ENCODE measurements at places on chromosomes 2 and 18. TPM values are rescaled to one million over a fixed set of nuclear protein-coding genes. Genes with fewer than 3 reads are reported as not detected.

NPPC gene
- 16.1 TPM for total RNA-seq

CRYGC gene
- not detected for total RNA-seq

POTEI gene
- total RNA-seq = not detected

CAPN14 gene
- total RNA-seq = 0.35 TPM

BARD1 gene
- total RNA-seq = 8.4 TPM

LIPG gene
- total RNA-seq = not detected

RAD51AP2 gene
- total RNA-seq = 0.11 TPM

VRK2 gene
- 29.4 TPM for total RNA-seq

DSC2 gene
- 26.0 TPM for total RNA-seq

DNA sequence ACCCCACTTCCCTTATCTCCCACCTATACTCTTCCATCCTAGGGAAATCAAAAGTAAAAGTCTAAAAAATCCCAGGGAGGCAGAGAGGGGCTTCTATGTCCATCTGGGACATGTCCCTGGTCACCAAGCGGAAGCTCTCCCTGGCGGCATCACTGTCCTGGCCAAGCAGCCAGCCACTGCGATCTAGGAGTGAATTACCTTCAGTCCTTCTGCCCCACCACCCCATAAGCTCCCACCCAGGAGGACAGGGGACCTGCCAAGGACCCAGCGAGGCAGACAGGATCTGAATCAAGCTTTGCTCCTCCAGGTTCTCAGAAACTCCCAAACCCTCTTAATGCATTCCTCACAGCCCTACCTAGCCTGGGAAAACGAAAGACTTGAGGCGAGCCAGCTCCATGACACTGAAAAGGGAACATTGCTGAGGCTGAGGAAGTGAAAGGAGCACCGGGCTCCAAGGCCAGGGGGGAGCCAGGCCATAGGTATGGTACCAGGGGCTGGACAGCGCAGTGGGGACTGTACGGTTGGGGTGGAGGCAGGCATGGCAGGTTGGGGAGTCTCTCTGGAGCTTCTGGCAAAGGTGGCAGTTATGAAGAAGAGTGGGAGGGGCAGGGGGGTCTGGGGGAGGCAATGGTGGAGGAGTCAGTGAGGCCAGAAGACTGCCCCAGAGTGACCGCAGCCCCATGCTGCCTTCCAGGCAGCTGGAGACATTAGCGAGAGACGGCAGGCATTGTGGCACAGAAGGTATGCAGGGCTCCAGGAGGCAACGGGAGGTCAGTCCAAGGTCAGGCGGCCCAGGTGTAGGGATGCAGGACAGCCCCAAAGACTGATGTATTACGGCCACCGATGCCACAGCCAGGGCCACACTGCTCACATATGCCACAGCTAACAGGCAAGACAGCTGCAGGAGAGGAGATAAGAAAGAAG is 2.7 kb upstream of the SLC23A3 start:
- no peak for DNase-seq

GRCh38 chr18:23277399-23277798 is 142.1 kb downstream of the CABLES1 start:
- DNase-seq = no peak

DNA sequence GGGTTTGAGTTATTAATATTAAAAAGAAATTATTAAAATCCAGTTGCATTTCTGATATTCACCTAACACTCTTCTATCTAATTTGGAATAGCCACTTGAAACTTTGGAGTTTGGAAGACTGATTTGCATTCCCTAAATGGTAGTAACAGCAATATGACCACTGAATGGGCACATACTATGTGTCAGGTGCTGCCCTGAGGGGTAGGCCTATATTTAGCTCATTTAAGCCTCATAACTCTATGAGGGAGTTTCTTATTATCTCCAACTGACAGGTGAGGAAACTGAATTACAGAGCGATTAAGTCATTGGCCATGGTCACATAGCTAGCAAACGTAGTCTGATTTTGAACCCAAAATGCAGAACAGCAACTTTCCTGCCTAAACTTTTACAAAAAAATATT is 77.3 kb downstream of the VWA3B start:
- no peak for DNase-seq

DNA sequence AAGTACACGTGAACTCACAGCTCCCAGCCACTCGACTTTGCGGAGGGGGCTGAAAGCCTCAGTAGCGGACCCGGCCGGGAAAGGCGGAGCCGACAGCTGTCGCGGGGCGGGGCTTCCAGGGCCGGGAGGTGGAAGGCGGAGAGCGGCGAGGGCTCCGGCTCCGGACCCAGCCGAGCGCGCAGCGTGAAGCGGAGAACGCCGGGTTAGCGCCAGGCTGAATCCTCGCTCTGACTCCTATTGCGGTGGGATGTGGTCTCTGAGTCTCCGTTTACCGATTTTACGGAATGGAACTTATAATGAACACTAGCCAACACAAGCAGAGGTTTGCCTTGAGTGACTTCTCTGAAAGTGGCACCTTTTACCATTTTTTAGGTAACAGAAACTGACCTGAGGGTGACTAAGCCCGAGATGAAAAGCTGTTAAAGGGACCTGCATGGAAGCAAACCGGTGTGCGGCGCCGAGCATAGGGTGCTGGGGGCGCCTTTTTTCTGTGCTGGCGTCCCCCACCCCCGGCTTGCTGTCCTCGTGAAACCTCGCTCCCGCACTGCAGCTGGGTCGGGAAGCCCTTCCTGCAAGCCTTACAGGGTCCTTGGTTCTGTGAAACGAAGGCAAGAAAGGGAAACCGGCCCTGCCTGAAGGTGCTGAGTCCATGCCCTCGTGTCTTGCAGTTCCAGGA is 72.9 kb downstream of the EN1 start:
- no peak for DNase-seq

DNA sequence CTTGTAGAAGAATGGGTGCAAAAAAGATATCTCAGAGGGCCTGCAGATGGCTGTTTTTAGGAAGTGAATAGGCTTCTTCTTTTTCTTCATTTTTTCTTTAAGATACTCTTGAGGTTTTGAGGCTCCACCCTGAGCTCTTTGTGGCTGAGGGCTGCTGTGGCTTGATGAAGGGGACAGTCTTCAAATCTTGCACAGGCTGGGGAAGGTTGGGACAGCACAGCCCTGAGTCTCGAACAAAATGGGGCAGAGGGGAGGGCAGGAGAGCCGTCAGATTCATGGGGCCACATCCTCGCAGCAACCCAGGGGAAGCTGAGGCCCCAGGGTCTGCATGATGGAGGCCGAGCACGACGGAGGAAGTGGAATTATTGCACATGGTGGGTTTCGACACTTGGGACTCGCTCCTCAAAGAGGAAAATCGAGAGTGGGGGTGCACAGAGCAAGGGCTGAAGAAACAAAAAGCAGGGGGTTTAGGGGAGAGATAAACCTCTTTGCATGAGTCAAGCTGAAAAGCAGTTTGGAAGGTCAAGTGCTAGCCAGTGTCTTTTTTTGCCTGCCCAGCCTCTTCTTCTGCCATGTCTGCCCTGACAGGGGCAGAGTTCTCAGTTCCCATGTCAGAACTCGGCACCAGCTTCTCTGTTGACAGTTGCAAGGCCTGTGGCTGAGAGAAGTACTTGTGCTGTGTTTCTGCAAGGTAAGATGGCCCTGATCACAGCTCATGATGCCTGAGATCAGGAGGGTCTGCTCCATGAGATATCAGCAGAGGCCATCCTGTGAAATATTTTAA is 19.5 kb downstream of the INPP4A start:
- DNase-seq = no peak

- DNase-seq = no peak
These were observed 67.1 kb upstream of the MAP4K4 start for GRCh38 chr2:101630224-101630949.

DNA sequence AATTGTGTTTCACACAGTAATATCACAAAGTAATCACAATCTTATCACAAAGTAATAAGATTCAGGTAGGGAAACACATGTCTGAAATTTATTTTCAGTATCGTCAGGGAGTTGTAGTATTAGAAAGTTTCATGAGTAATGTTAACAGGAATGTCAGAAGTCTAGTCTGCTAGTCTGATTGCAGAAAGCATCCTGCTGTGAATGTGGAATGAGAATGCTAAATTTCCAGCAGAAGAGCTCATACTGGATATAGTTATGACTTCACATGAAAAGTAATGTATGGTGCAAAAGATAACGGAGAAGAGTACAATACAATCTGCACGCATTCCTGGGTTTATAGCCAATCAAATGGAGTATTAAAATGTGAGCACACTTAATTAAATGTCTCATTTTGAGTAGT is 494.7 kb upstream of the SETBP1 start:
- no peak for DNase-seq

DNA sequence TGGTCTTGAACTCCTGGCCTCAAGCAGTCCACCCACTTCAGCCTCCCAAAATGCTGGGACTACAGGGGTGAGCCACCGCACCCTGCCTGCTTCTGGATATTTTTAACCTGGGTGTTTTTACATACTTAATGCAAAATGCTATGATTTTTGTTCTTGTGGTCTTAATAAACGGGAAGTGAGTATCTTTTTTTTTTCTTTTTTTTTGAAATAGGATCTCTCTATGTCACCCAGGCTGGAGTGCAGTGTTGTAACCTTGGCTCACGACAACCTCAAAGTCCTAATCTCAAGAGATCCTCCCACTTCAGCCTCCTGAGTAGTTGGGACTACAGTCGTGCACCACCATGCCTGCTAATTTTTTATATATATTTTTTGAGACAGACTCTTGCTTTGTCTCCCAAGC is 19.2 kb upstream of the ASXL2 start:
- DNase-seq = no peak

- no peak for DNase-seq
These were observed 117.4 kb upstream of the CWC22 start for GRCh38 chr2:180124273-180125139.

GRCh38 chr2:33777786-33778185 is 178.7 kb upstream of the FAM98A start:
- DNase-seq = no peak

DNA sequence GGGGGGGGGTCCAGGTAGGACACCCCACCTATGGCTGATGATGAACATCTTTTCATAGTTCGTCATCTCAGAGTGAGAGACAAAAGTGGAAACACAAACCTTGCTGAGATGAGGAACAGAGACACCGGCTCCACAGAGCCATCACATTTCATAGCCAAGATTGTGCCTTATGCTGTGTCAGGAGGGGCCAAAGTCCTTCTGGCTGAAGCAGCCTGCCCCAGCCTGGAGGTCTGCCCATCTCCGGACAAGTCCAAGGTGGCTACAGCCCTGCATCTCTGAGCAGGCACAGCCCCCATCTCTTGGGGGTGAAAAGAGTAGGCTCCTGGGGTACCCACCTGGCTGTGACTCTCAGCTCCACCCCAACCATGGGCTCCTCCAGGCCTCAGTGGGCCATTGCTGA is 70.3 kb downstream of the ZBTB7C start:
- DNase-seq = no peak

DNA sequence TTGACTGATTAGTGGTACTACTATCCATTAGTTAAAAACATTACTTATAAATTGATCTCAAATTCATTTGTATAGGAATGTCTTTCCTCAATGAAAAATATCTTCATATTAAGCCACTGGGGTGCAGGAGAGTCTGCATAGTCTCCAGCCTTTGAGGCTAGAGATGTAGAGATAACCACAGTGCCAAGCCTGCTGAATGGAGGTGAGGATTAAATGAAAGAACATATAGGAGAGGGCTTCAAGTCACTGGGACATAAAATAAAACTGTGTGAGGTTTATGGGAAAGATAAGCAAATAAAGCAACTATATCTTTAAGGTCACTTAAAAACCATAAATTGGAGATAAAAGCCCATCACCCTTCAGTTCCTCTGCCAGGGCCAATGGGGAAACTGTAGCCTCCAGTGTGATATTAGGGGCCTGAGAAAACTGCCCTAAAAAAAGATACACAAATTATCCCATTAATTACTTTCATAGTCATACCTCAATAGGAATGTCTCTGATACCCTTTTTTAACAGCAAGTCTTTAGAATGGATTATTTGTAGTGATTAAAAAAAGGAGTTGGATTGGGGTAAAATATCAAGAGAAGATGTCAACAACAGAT is 27.6 kb downstream of the GALNT3 start:
- no peak for DNase-seq

- no peak for DNase-seq
These were observed 241.6 kb downstream of the NEDD4L start for GRCh38 chr18:58285449-58286130.

DNA sequence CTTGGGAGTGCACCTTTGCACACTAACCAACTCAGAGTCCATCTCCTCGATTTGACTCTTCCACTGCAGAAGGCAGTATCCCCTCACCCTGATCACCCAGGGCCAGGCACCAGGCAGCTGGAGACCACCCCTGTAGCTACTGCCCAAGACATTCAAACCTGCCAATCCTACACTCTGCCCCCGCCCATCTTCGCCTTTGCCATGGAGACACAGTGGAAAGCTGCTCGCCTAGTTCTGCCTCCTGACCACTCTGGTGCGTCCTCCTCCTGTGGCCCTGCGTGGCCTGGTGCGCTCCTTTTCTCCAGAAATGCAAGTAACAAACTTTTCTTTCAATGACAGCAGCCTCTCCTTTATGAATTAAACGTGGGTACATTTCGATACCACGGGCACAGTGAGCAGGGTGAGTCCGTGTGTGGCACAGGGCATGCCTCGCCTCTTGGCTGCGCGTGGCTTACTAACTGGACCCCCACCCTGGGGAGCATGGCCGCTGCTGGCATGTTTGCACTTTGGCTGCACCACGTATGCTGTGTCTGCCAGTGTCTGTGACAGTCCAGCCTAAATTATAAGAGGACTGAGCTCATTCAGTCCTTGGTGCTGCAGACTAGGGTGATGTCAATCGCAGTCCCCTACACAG is 47.6 kb downstream of the LONRF2 start:
- no peak for DNase-seq

DNA sequence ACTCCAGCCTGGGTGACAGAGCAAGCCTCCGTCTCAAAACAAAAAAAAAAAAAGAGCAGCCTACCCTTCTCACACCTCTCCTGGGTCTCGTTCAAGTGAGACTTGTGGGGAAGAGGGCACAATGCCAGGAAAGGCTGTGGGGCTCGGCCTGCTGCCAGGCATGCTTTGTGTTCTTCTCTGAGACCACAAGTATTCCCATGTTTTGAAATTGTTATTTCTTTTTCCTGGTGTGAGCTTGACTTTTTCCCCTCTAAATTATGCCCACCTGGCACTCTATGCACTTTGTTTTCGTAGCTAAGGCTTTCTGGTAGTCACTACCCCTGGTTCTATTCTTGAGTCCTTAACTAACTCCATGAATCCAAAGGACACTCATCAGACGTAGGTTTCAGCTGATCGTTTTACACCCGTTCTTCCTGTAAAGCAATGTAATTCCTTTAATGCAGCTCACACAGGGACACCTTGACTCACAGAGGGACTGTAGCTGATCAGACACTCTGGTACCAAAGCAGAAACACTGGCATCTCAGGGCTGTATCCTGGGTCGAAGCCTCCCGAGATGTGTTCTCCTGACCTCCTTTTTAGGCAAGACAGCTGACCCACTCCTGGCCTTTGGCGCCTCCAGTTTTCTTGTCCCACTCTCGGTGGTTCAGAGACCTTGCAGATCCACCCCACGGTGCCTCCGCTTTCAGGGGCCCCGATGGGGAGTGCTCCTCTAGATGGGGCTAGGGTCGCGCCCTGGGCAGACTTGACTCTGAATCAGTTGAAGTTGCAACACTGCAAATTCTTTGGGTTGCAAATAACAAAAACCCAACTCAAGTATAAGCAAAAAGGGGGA is 193.3 kb upstream of the AGAP1 start:
- no peak for DNase-seq

- no peak for DNase-seq
These were observed 129.9 kb downstream of the NCOA1 start for GRCh38 chr2:24620936-24621335.
